Hematopoietic multipotent progenitor cell treated with erythropoietin and hydrocortisone succinate and interleukin-3 and kit ligand, for 4 days (in vitro differentiated cells): ENCODE measurements at places on chromosomes 3 and 15.

- DNase-seq, result no peak
Measured at GRCh38 chr3:149042789-149043386, 43.4 kb downstream of the HLTF start.

DNA sequence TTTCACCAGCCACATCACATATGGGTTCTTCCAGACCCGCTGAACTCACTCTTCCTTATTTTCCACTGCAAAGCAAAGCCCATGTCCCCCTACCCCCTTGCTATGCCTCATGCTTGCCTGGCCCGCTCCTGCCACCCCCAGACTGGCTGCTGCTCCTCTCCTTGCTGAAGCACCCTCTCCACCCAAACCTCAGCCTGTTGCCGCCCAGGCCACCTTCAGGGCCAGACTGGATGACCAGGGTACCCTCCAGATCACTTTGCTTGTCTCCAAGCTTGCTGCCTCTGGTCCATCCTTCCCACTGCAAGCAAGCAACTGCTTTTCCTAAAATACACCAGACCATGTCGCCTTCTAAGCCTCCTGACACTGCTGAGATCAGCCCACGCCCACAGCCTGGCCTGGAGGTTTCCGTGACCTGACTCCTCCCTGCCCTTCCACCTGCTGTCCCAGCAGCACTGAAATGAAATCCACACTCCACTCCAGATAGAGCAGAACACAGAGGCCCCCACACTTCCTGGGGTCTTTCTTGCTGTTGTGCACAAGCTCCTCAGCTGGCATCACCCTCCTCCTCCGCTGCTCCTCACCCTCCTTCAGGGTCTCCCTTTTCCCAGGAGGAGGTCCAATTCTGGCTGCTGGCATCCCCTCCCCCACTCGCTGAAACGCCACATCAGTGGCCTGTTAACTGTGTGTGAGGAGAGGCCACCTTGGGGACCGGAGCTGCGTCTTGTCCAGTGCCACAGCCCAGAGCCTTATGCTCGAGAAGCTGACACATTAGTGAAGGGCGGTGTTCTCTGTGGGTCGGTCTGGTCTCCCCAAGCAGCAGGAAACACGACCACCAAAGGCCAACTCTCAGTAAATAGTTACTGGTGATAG lies 99.1 kb downstream of the ADCY5 start:
- no peak for DNase-seq

DNA sequence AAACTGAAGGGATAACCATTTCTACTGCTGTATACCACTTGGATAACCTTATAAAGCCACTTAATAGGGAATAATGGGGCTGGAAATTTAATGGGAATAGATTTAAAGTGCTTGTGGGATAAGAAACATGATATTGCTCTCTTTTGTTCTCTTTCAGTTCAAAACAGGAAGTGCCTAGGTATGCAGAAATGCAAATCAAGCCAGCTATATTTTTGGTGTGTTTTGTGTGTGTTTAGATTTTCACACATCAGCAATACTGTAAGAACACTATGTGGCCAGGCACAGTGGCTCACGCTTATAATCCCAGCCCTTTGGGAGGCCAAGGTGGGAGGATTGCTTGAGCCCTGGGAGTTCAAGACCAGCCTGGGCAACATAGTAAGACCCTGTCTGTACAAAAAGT lies 442.3 kb upstream of the TPRG1 start:
- DNase-seq, result no peak

DNA sequence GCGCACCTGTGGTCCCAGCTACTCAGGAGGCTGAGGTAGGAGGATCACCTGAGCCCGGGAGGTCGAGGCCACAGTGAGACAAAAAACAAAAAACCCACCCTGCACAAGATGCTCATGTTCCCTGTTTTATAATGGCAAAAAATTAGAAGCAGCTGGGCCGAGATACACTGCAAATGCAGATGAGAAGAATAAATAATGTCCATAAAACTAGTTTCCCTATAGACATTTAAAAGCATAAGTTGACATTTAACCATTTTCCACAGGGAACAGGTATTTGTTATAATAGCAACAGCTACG lies 537 bp upstream of the SCAP start:
- no peak for DNase-seq

- peak; percentile 35 for DNase-seq
Measured at GRCh38 chr3:33438881-33439545, 1.2 kb downstream of the UBP1 start.

- no peak for DNase-seq
Measured at GRCh38 chr3:50136714-50137405, 18.3 kb upstream of the SEMA3F start.

- DNase-seq, result no peak
Measured at GRCh38 chr3:126692858-126693257, 11.2 kb upstream of the CHCHD6 start.

DNA sequence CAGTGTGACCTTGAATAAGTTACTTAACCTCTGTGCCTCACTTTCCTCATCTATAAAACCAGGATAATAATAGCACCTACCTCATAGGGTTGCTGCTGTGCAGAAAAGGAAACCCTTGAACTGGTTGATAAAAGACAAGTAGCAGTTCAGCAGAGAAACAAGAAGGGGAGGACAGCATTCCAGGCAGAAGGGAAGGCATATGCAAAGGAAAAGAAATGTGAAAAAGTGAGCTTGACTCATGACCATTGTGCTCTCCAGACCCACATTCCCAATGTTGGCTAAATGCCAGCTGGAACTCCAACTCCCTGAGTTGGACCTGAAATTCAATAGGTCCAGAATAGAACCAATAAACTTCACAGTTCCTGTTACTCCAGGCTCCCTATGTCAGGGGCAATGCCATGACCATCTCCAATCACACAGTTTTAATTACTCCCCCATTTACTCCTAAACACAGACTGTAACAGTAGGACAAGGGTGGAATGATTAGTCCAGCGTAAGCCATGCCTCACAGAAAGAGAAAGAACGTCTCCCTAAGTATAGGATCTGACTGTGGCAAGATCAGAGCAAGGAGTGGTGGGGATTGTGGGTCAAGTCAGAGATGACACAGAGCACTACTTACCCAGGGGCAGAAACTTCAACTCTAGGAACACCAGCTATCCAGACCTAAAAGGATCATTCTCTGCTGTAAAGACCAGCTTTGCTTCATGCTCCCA lies 26.9 kb downstream of the PRKAR2A start:
- no peak for DNase-seq

DNA sequence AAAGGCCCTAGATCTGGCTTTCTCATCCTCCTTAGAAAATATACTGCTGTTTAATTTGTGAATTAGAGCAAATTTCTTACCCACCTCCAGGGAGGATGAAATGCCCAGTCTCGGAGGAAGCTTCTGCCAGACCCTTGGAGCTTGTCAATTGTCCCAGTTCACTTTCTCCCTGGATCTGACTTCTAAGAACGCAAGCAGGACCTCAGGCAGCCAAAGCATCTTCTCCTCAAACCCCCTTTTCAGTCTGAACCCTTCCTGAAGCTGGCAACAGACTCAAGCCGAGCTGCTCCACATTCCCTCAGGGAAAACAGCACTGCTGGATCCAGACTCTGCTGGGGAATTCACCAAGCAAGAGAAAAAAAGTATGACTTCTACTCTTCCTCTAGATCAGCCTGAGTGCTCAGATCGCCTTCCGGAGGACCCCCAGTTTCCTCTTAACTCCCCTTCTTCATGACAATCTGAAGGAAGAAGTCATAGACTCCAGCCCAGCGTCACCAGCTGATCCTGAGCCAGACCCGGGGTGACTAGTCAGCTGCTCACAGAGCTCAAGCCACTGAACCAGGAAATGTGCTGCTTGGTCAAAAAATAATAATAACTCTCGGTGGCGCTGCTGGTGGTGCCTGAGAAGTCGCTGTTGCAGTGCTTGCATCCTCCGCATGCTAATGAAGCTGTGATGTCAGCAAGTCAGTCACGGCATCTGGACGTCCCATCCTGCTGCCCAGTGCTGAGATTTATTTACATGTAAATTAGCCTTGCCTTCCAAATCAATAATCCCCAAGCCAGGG lies at the start of gene PRICKLE2:
Gene PRICKLE2, minus strand, starts transcription at position 641 of the 785 bp plus-strand sequence. CDS start 26,539 bp downstream, outside the sequence.
- DNase-seq, result peak; percentile 16

- DNase-seq, result no peak
Measured at GRCh38 chr15:96070636-96071035, 259.9 kb upstream of the NR2F2 start.

- DNase-seq, result no peak
Measured at GRCh38 chr3:184532940-184533732, 28.4 kb upstream of the EPHB3 start.

DNA sequence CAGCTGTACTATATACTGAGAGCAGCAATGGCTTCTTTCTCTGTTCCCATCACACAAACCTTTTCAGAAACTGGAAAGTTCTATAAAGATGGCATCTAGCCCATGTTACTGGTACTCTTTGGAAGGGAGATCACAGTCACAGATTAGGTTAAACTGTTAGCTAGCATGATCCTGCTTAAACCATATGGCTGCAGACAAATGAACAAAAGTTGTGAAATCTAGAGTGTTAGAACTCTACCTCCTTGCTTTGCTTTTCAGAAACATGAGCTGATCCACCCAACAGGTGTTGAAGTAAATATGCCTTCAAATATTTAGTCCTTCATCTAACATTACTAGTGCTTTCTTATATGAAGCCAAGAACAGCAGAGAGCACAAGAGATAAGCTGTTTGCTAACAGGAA lies 102.6 kb downstream of the SNRK start:
- DNase-seq, result peak; percentile 41

DNA sequence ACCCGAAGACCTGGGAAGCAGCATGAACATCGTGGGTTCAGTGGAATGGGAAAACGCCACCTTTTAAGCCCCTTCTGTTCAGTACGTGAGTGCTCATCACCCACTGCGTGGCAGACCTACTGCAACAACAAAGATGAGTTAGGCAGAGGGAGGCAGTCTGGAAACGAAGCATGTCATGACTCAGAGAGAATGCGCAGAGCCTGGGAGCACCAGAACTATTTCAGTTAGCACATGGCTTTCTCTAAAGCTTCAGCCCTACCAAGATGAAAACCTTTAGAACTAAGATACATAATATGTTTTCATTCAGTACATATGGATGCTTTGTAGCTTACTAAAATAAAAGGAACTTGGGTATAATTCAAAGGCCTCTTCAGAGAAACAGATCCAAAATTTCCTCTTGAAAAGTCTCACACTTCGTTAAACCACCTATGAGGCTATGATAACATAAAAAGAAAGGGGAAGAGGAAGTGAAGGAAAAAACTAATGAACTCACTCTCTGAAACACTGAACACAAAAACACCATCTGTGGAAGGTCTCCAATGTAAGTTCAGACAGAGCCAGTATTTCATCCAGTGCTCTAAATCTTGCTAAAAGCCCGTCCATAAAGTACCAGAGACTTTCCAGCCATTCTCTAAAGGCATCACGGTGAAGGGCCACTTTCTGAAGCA lies 140.1 kb downstream of the OCA2 start:
- peak; percentile 10 for DNase-seq

DNA sequence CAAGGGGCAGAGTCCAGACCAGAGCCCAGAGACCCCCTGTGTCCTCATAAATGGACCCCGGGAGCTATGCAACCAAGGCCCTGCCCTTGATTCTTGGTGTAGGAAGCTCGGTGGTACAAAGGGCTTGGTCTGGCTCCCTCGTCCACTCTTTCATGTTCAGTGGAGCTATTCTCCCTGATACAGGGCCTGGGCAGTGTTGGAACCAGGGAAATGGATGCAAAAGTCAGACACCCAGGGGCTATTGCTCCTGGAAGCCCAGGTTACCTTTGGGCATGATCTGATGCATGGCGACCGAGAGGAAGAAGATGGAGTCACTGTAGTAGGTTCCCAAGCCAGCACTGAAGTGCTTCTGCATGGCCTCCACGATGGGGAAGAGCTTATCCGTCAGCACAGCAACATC lies 44.5 kb downstream of the XXYLT1 start:
- no peak for DNase-seq

DNA sequence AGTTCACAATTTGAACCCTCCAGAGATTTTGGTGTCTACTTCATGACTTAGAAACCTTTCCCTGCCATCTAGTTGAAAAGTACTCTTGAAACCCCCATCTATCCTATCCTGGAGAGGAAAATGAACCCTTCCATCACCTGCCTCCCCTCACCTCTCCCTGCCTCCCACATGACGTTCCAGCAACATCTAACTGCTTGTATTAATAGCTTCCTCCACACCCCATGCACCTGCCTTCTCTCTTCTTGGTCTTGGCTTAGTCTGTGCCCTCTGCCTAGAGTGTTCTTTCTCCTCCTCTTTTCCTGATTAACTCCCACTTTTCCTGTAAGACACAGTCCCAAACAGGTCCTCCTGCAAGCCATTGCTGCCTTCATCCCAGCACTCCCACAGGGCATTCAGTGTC lies 107.8 kb downstream of the LIPC start:
- DNase-seq, result no peak

- no peak for DNase-seq
Measured at GRCh38 chr3:10468613-10469354, 36.6 kb downstream of the ATP2B2 start.

DNA sequence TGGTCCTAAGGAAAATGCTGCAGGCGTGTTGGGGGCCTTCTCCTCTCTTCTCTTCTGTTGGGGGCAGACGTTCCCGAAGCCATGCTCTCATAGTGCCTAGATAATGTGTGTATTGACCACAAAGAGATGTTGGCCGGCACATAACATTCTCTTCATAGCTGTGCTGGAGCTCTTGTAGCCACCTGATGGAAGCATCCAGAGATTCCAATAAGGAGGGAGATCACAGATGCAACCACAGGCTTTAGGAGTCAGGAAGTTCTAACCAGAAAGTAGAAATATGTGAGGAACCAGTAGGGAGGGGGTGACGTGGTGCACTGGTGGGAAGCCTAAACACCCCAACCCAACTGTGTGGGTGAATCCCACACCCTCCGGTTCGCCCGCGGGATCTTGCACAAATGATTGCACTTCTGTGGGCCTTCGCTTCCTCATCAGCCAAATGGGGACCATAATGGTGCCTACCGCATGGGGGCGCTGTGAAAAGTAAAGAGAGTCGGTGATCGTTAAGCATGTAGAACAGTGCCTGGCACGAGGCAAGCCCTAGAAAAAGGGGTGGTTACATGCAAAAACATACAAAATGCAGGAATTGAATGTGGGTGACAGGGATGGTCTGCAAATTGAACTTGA lies 87.8 kb downstream of the TOP2B start:
- no peak for DNase-seq

DNA sequence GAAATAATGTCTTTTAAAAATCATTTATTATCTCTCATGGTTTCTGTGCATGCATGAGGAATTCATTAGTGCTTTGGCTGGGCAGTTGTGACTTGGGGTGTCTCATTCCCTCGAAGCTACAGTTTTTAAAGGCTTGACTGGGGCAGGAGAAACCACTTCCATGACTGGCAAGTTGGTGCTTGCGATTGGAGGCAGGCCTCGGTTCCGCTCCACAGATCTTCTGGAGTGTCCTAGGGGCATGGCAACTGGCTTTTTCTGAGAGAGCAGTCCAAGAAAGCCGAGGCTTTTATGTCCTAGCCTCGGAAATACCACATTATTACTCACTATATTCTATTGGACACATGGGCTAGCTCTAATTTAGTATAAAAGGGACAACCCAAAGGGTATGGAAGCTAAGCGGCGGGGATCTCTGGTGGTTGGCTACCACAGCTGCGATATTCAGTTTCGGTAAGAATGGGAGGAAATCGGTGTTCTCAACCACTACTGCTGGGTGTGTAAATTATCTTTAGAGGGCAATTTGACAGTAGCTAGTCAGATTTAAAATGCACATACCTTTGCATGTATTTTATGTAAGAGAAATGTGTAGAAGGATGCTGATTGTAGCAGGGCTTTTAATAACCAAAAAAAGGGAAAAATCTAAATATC lies 48.8 kb upstream of the TOP2B start:
- DNase-seq, result no peak

- DNase-seq, result no peak
Measured at GRCh38 chr3:108029466-108029865, 61.4 kb downstream of the CD47 start.

- DNase-seq, result peak; percentile 11
Measured at GRCh38 chr3:112629425-112629824, 11.5 kb downstream of the CCDC80 start.
